ENCODE measurements at places on chromosomes 2 and 18.

GRCh38 chr2:64291181-64291580 is 147.0 kb upstream of the PELI1 start:
- DNase-seq, result no peak

- DNase-seq, result no peak
Observed at GRCh38 chr2:47209622-47210021, 54.5 kb upstream of the STPG4 start.

DNA sequence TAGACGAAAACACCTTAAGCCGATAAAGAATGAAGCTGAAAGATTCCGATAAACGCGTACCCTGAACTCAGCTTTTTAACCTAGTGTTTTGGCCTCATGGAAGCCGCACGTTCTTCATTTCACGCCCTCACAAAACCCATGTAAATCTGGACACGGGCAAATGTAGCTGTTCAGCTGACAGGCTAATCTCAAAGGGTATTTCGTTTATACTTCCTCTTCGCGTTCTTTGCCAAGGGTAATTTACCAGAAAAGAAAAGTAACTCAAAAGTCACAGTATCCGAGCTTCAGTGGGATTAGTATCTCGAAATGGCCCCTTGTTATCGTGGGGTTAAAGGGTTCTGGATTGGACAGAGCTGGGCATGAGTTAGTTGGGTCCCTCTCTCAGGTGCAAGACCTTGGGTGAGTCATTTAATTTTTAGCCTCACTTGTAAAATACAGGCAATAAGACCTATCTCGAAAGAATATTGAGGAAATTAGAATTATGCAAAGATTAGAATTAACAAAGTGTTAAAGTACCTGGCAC is 22.0 kb upstream of the STPG4 start:
- DNase-seq, result no peak

DNA sequence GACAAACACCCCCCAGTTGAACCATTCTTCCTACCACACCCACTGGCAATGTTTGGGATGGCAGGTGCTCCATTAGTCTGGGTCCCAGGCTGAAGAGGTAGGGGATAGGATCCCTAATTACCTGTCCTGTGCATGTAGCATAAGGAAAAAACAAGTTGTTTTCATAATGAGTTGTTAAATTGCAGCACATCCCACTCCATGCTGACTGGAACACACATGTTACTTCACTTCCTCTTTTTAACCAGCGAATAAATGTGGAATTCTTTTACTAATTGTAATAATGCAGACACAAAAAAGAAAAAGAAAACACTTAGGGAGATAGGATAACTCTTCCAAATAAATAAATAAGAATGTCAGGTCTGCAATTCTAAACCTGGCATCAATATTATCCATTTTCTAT is 11.8 kb upstream of the CBLN2 start:
- DNase-seq, result no peak

- DNase-seq, result no peak
Observed at GRCh38 chr2:28062867-28063266, 172.3 kb downstream of the BABAM2 start.

GRCh38 chr18:44156126-44156525 is 524.6 kb upstream of the SETBP1 start:
- DNase-seq, result no peak

DNA sequence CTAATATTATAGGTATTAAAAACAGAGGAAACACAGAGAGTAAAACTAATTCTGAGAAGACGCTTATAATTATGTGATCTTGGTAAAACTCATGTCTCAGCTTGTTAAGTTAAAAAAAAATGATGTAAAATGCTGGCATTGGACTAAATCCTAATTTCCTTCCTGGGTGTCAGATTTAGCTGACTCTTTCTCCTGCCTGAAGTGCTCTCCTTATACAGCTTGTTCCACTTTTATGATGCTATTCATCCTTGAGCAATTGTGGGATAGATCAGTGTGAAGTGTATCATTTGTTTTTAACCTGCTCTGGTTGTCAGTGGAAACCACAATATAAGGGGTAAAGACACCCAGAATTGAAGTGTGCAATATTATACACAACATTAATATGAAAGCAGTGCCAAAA is 84.9 kb downstream of the EFEMP1 start:
- no peak for DNase-seq

- no peak for DNase-seq
Observed at GRCh38 chr2:7502336-7502735, 585.1 kb downstream of the RNF144A start.

GRCh38 chr18:36516726-36517125 is 219.2 kb downstream of the FHOD3 start:
- no peak for DNase-seq

Measured in progenitor cell of endocrine pancreas (in vitro differentiated cells).